Spinal cord (tissue), 10 donors: ENCODE measurements at places on chromosomes 1 and 21.
A peak's percentile ranks its signal among the peaks of the same experiment; 100 is the strongest.

DNA sequence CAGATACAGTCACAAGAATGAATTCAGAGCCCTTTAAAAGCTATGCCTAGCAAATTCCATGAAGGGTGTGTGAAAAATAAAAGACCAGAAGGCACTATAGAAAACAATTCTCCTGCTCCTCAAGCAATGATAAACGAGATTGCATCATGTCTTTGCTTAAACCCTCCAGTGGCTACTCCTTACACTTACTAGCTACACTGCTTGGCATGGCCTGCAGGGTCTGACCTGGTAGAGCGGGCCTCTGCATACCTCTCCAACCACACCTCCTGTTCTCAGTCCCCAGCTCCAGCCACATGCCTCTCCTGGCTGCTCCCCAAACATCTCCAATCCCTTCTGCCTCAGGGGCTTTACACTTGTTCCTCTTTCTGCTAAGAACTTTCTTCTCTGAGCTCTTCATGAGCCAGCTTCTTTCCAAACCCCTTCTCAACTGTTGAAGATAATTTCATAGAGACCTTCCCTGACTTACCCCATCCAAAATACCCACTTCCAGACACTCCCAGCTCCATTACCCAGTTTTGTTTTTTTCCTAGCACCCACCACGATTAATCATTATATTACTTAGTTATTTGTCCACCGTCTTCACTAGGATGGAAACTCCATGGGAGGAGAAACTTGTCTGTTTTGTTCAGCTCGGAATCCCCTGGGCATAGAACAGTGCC is 11.2 kb upstream of the CREG1 start:
- no peak for DNase-seq

DNA sequence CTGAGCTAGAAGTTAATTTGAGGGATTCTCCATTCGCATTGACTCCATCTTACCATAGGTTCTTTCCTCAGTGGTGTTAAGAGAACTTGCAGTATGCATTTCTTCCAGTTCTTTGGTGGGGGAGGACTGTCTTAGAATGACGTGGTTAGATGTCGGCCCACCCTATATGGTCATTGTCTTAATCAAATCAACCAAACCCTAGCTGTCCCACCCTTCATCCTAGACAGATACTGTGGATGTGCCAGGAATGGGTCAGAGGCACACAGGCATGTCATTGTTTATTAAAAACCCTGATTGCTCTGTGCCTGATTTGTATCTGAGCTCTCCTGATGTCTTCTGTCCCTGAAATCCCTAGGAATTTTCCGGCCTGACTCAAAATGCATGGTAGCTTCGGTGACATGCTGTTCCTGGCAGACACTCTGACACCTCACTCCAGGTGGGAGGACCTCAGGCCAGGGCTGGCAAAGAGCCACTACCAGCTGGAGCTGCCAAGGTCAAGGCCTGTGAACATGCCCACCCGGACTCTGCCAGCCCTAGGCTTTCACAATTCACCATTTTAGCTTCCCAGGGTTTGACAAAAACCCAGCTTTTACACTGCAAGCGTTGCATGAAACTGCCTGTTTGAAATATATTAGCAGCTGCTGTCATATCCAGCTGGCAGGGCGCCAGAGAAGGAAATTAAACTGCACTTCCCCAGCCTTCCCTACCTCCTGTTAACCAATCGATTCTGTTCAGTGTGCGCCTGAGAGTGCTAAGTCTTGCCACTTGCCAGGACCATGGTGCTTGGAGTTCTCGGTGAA is 134.0 kb downstream of the FAM78B start:
- DNase-seq = peak; percentile 95

DNA sequence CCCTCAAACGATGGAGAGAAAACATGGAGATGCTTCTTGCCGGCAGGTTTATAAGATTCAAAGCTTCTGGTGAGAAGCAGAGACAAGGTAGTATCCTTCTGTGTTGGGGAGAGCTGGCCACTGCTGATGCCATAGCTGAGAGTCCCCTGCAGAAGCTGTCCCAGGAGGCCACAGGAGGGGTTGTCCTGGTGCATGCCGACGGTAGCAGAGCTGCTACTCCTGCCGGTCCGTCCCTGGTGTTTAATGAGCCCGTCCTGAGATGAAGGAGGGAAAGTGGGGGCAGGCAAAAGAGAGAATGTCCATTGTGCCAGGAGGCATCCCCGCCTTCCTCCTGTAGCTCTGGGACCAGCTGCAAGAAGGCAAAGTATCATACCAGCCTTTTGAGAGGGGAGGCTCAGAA is 10.4 kb upstream of the C2CD2 start:
- no peak for DNase-seq

DNA sequence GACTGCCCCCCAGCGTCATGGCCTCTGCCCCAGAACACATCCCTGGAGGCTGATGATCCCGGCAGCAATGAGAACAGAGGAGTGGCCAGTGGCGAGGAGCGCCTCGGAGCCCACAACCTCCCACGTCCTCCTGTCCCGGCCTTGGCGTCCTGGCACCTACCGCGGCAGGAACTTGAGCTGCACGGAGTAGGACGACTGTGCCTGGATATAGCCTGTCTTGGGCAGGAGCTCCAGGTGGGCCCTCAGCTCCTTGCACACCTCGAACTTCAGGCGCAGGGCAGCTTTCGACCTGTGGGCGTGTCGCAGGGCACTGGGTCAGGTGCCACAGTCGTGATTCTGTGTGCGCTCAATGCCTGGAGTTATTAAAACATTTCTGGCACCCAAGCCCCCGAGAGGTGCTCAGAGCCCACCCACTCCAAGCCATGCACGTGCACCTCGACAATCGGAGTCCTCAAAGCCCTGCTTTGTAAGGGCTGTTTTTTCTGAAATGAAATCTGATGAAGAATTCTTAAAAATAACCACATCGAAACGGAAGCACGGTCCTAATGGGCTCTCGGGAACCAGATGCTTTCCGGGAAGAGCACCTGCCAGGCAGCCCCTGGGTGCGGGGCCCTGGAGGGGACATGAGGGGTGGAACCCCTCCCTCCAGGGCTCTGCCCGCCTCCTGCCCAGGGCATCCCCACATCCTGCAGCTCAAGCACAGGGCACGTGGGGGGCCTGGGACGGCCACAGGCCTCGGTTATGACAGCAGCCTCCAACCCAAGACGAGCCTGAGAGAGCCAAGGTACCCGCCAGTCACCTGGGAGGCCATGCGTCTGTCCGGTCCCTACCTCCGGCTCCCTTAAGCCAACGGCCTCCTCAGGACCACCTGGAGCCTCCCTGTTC is 23.0 kb upstream of the TMEM52 start:
- DNase-seq = no peak

GRCh38 chr1:240387051-240387450 is 224.9 kb downstream of the GREM2 start:
- no peak for DNase-seq

DNA sequence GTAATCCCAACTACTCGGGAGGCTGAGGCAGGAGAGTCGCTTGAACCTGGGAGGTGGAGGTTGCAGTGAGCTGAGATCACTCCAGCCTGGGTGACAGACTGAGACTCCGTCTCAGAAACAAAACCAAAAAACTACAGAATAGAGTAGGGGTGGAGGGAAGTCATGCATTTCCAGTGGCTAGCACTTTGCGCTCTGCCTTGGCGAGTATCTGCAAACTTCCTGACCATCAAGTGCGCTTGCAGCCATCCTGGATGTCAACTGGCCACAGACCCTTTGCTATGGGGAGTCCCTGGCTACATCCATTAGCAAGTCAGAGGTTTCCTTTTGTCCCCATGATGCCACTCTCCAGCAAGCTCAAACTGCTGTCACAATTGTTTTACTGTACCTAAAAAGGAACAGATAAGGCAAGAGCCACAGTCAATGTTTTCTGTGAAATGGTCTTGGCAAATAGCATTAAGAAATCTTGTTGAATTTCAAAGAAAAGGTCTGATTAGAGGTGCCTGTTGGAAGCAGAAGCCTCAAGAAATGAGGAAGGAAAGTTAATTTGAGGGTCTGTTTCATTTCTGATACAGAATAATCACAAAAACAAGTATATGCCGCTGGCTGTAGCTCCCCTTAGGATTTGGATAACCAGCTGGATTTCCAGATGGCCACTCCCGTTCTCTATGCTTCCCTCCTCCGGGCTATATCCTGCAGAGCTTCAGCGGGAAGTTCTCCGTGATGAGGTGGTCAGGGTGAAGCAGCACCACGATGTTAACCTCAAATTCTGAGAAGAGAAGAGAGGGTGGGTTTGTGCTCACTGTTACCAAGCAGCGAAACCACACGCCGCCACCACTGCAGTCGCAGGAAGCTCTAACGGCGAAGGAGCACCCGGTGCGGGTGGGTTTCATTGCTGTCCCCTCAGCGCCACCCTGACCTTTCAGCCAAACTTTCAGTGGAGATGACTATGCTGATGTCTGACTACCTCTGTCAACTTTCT is 42.0 kb downstream of the VPS26C start:
- no peak for DNase-seq
